ENCODE measurements at places on chromosomes 7 and 10.

DNA sequence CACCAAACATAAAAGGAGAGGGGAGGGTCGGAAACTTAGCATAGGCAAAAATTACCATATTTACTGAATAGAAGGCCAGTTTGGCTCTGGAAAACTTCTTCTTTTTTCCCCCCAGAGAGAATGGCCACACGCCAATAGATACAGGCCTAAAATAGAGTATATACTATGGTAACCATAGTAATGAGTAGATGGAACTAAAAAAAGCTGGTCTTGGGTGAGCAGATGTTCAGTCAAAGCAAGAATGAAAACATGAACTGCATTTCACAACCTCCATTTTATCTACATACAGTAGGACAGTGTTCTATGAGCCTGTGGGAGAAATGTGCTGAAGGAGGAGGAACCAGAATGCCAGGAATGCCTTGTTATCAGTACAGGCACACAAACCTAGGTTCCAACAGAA is 141.7 kb upstream of the SEMA3A start:
- no peak for DNase-seq

- DNase-seq, result peak; percentile 53
Observed at GRCh38 chr10:112389271-112389822, 15.4 kb downstream of the ACSL5 start.

GRCh38 chr10:49089152-49089551 is 26.2 kb downstream of the VSTM4 start:
- no peak for DNase-seq

DNA sequence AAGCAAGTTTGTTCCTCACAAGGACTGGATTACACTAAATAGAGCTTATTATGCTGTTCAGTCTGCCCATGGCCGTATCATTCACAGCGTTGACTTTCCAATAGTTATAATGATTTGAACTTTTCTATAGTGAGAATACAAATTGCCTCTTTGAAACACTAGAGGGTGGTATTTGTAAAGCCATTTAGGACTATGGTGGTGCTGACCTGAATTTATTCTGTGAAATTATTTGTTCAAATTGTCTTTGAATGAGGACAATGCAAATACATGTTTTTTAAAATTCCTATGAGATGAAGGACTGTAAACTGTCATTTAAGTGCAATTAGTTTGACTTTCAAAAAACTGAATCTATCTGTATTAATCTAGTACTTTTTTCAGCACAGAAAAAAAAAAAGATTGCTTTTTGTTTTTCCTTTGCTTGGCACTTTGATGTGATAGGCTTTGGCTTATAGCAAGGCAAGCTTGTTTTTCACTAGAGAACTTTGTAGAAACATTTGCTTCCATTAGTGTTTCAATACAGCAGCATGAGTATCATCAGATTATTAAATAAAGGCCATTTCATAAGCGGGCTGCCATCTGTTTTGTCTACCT is 122.7 kb upstream of the TMEM229A start:
- no peak for DNase-seq

DNA sequence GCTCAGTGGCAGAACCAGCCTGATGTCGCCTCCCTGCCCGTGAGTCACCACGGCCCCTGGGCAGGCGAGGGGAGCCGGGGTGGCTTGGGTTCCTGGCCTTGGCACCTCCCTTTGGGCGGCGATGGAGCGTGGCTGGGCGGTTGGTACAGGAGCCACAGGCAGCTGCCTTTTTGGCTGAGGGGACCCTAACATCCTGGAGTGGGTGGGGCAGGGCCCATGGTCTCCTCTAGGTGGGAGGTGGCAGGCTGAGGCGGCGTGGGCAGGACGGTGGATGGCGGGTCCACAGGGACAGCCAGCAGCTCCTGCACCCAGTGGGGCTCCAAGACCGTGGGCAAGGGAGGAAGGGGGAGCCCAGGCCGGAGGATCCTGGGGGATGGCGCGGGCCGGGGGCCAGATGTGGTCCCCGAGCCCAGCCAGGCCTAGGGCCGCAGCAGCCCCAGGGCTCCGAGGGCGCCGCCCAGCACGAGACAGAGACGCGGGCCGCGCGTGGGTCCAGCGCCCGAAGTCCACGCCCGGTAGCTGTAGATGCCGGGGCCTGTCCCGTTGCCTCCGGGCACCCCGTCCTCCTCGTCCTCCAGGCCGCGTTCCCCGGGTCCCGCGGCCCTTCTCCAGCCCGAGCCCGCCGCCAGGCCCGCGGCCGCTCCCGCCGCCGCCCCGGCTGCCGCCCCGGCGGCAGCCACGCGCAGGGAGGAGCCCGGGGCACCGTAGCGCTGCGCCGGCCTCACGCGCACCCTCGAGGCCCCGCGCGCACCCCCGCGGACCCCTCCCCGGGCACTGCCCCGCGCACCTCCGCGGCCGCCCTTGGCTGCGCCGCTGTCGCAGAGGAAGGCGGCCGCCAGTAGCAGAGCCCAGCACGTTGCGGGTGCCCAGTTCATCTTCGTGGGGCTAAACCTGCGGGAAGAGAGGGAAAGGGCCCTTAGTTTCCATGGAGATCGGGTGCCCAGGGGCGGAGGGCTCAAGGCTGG is 1.3 kb downstream of the SPRN start:
- DNase-seq, result no peak

DNA sequence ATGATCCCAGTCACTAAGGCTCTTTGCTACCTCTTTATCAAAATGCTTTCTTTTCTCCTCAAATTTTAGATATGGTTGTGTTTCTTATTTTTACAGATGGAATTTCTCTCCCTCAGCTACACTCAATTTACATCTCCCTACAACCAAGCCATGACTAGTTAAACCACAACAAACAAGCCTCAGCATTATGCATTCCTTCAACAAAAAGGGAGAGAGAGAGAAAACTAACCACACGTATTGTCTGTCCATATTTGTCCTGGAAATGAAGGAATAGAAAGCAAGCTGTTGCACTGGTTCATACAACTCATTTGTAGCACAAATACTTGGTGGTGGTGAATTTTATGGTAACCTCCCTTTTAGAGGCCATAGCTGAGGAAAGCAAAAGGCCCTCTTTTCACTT is 286.4 kb downstream of the AHR start:
- DNase-seq, result no peak

- DNase-seq, result no peak
Observed at GRCh38 chr7:105199386-105199785, 185.4 kb downstream of the KMT2E start.

- DNase-seq, result no peak
Observed at GRCh38 chr7:118794419-118794818, 569.9 kb downstream of the ANKRD7 start.

DNA sequence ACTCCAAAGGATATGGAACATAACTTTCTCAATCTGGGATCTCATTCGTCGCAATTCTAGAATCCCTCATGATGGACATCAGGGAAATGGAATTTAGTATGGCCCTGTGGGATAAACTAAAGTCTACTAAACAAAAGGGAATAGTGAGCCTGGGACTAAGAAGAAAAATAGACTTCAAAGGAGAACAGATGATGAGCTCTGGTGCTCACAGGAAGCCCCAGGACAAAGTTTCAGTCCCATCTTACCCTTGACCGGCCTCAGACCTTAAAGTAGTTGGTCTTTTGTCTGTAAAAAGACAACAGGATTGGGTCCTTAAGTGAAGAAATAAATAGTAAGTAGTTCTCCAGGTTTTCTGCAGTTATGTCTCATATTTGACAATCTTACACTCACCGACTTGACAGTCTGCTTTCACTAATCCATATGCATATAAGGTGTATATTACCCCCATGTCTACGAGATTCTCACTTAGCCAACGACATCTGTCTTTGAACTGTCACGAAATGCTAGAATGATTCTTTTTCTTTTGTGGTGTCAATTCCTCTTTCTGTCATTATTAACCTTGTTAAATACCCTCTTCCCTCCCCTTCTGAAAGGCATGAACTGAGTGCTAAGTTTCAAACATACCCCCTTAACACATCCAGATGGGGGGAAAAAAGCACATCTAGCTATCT is 10.9 kb upstream of the IKZF1 start:
- DNase-seq, result no peak

DNA sequence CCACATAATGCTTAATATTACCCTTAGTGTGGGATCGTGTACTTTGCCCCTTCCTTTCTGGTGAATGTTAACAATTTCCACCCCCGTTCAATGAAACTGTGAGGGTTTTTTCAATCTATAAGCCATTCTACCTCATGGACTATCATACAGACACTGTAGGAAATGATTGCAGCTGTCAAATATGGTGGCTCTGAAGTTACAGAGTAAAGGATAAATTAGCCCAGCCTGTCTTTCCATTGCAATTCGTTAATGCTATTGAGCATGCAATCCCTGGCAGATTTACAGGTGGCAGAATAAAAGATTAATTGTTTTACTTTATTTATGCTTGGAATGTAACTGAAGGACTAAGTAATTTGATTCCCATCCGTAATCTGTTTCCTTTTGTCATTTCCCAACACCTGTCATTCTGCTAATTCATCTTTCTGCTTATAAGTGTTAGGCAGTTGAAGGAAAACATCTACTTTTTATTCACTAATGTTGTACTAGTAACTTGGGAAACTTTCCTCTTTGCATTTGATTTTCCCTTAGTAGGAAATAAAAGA is 1211.6 kb upstream of the LRRN3 start:
- no peak for DNase-seq

DNA sequence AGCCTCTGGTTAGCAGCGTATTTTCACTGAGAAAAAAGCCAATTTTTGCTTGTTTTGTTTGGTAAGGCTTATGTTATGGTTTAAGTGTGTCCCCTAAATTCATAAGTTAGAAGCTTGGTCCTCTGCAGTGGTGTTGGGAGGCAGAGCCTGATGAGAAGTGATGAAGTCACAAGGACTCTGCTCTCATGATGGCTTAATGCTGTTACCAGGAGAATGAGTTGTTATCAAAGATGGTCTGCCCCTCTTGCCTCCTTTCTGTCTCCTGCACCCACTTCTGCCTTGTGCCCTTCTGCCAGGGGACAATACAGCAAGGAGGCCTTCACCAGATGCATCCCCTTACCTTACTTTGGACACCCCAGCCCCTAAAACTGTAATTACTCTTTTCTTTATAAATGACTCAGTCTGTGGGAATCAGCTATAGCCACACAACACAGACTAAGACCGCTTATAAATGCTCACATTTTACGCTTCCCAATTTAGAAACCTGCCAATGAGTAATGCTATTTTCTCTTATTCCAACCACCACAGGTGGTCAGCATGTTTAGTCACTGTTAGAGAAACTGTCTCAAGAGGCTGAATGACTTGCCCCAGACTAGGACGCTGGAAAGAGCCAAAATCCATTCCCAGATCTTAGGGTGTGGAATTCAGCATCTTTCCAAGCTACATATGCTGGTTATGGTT is 6.1 kb upstream of the PKD1L1 start:
- DNase-seq, result no peak

DNA sequence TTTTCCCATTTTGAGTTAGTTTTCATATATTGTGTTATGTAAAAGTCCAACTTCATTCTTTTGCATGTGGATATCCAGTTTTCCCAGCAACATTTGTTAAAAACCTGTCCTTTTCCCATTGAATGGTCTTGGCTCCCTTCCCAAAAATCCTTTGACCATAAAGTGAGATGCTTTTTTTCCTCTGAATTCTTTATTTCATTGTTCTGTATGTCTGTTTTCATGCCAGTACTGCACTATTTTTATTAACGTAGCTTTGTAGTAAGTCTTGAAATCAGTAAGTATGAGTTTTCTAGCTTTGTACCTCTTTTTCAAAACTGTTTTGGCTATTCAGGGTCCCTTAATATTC is 20.0 kb downstream of the C1GALT1 start:
- DNase-seq, result no peak

DNA sequence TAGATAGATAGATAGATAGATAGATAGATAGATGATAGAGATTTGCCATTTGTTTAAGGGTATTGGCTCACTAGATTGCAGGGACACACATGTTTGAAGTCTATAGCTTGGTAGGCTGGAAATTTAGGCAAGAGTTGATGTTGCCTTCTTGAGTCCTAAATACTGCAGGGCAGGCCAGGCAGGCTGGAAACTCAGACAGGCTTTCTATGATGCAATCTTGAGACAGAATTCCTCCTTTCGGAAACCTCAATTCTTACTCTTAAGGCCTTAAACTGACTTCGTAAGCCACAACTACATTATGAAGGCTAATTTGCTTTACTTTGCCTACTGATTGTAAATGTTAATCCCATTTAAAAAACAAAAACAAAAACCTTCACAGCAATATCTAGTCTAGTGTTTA is 322.9 kb upstream of the AKR1E2 start:
- no peak for DNase-seq

DNA sequence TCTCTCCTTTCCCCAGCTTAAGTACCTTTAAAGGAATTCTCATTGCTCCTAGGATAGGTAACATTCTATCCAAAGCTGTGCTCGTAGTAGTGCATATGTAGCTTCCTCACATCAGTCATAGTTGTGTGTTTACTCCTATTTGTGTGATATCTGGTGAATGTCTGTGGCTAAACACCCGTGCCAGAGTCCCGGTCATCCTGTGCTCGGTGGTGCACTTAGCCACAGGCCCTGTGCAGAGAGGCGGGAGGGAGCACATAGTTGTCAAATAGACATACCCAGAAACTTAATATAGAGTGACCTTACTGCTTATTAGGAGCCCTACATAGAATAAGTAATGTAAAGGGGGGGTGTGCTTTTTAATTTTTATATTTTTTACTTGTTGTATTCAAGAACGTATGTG is 76.6 kb downstream of the RBM33 start:
- no peak for DNase-seq

DNA sequence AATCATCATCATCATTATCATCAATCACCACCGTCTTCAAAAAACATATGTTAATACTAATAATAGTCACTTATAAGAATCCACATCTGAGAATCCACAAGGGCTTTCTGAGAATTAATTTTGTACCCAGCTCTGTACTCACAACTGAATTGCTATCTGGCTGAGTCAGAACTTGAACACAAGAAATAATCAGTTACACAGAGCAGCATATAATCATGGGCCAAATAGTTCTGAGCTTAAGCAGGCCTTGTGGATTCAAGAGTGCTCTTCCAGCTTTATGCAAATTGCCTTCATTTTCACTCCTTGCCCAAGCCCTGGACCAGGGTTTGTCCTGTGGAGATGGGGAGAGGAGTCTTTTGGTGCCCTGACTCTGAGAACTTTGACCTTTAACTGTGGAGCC is 304.5 kb downstream of the ZNF248 start:
- DNase-seq, result no peak

GRCh38 chr7:633381-634018 is 93.0 kb upstream of the DNAAF5 start:
- no peak for DNase-seq

GRCh38 chr7:158255156-158255555 is 332.5 kb downstream of the PTPRN2 start:
- no peak for DNase-seq

DNA sequence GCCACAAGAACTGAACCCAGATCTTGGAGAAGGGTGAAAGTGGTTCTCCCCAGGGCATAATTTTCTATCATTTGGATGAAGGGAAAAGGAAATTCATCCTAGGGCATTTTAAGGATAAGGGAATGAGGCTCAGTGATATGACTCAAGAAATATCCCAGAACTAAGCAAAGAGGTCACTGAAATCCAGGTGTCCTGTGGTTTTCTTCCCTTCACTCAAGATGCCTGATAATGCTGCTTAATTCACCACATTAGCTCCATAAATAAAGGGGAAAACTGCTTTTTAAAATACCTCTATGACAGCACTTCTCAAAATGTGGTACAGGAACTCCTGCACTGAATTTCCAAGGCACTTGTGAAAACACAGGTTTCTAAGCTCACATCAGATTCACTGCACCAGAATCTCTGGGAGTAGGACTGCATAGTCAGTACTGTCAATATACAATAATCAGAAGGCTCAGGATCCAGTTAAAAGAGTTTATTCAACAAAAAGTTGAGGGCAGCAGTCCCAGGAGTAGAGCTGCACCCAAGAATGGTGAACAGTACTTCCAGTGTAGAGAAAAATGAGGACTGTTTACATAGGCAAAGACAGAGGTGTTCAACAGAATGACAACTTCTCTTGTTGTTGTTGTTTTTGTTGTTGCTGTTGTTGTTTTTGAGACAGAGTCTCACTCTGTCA is 2.9 kb downstream of the IFIT3 start:
- DNase-seq, result no peak
